ENCODE measurements at places on chromosomes 3 and 15.

- no peak for DNase-seq
Measured at GRCh38 chr15:42788725-42789124, 51.8 kb upstream of the CDAN1 start.

GRCh38 chr15:67143646-67144045 is 78.2 kb downstream of the SMAD3 start:
- DNase-seq: no peak

DNA sequence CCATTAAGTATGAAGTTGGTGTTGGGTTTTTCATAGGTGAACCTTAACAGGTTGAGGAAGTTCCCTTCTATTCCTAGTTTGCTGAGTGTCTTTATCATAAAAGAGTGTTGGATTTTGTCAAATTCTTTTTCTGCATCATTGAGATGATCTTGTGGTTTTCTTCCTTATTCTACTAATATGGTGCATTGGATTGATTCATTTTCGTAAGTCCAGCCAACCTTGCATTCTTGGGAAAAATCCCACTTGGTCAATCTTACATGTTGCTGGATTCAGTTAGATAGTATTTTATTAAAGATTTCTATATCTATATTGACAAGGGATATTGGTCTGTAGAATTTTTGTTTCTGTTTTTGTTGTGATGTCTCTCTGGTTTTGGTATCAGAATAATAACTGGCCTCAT is 83.7 kb upstream of the C15orf39 start:
- no peak for DNase-seq

GRCh38 chr3:13584901-13585300 is 36.0 kb downstream of the FBLN2 start:
- no peak for DNase-seq

DNA sequence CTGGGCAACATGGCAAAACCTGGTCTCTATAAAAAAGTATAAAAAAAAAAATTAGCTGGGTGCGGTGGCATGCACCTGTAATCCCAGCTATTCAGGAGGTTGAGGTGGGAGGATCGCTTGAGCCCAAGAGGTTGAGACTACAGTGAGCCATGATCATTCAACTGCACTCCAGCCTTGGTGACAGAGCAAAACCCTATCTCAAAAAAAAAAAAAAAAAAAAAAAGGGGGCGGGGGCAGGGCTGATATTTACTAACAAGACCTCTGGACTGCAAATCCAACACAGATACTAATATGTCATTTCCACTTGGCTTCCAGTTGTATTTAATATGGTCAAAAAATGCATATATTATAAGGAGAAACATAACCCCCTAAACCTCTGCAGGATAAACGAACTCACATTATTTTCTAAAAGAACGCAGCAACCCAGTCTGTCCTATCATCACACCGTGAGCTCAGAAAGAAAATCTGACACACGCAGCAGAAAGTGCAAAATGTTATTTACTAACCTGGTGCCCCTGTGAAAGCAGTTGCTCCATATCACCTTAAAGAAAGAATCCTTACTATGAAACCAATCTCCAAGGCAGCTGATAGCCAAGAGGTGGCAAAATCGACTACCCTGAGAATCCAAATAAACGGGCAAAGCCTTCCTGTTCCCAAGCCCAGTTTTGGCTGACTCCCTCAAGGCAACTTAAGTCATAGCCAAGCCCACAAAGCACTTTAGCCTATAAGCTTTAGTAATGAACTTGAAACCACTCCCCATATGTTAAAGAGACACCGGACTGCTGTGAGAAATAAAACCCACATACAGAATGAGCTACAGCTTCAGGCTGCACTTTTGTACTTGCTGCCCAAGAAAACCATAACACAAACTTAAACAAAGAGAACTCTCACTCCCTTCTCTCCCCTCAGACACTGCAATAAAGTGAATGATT is 39.3 kb downstream of the PLD1 start:
- no peak for DNase-seq

- no peak for DNase-seq
Measured at GRCh38 chr3:4531478-4532025, 38.4 kb downstream of the ITPR1 start.
